ENCODE measurements at places on chromosomes 1 and 21.

DNA sequence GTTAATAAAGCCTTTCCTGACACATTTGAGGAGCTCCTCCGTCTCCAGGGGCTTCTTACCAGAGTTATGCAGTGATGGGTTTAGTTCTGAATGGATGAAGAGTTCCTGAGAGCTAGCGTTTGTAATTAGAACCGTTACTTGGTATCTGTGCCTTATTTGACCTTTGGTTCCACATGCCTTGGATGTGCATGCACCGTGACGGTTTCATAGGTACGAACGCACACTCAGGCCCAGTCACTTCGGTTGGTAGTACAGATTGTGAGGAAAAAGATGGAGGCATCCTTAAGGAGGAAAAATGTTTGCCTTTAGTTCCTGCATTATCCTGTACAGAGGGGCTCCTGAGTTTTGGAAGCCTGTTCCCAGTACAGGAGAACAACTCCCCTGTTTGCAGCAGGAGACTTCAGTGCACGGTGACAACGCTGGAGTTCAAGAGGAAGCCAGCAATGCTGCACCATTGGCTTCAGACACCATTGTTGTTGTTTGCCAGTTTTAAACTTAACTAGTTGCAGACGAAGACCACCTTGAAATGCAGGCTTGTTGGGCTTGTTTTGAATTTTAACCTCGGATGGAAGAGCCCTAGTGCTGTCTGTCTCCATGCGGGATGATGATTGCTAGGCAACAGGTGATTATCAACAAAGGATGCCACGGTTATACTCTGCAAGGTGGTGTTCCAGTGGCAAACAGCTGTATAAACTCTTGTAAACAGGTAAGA is 8.2 kb downstream of the RBM15 start:
- DNase-seq, result no peak

DNA sequence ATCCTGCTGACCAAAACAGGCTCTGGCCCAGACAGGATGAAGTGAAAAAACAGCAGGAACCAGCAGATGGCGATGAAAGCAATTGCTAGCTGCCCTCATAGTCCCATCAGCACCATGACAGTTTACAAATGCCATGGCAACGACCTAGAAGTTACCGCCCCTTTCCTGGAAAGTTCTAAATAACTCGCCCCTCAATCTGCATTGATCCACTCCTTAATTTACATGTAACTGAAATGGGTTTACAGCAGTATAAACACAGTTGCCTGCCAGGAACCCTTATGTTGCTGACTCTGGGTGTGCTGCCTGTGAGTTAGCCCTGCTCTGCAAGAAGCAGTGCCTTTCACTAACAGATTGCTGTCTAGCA is 65.5 kb upstream of the CR1L start:
- DNase-seq, result peak; percentile 49

GRCh38 chr1:82565546-82565945 is 764.8 kb downstream of the ADGRL2 start:
- DNase-seq, result peak; percentile 85

GRCh38 chr1:185646202-185646683 is 87.9 kb upstream of the HMCN1 start:
- peak; percentile 100 for DNase-seq

GRCh38 chr1:237390823-237391222 is 348.8 kb downstream of the RYR2 start:
- peak; percentile 7 for DNase-seq

DNA sequence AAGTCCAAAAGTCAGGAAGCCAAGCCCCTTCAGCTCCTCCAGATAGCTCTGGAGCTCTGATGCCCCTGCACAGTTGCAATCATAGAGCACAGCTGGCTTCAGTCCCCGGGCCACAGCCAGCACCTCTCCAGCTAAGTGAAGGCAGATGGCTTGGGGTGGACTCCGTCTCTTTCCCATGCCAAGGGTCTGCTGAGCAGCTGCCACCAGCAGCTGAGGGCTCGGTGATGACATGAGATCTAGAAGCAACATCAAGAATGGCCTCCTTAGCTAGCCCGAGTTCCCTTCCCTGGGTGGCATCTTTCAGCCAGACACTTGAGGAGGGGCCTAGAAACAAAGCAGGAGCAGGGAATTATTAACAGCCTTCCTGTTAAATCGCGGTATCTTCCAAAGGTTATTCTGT is 973 bp downstream of the C1orf74 start:
- DNase-seq, result no peak

DNA sequence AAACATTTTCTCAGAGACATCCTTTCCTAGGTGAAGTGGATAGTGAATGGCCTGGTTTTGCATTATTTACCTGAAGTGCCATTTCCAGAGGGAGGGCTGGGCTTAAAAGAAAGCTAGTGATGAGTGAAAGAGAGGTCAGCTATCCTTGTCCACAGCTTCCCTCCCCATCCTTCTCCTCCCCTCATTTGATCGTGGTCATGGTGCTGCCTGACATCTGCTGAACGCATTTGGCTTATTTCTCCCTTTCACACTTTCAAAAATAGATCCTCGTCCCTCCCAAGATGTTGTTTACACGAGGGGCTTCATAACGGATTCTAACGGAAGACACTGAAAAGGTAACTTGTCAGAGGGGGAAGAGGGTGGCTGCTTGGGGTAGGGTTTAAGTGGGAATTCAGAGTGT is 66.1 kb downstream of the PRRX1 start:
- no peak for DNase-seq

DNA sequence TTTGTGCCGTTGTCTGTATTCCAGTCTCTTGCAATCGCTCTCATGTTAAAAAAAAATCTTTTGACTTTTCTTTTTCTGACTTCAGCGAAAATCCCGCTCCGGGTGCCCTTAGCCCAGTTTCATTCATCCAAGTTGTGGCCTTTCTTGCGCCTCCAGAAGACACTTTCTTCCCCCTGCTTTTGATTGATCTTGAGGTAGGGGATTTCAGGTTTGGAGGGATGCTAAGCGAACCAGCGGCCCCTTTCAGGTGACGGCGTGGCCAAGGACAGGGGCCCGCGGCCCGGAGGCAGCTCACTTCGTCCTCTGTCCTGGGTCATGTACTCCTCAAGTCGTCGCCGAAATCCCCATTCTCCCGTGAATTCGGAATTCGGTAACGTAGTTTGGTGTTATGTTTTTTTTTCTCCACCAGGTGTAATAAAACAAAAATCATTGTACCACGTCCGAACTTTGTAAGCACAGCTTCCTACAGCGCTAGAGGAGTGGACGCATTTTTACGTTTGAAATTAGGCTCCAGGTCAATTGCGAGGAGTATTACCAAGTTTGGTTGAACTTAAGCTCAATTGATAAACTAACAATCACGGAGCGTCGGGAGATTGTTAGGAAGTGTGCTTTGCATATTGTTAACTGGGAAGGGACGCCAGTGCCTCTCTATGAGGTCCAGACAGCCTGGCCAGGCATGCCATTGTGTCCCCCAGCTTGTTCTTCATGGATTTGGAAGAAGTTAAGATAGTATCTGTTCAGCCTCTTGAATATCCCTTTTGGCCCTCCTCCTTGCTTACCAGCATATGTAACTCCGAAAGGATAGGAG is 1.1 kb downstream of the MRPS6 start:
- no peak for DNase-seq

DNA sequence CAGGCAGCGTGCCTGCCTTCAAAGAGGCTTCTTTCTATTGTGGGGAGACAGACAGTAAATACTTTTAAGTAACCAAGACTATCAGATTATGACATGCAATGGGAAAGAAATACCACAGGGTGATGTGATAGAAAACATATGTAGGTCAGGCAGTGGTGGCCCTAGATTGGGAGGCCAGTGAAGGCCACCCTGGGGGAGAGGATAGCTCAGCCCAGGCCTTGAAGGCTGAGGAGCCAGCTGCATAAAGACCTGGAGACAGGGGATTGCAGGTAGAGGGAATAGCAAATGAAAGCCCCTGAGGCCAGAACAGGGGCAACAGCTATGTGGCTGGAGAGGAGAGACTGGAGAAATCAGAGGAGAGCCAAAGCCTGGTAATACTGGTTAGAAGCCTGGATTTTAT is 4.0 kb downstream of the SOX13 start:
- no peak for DNase-seq

- DNase-seq, result peak; percentile 50
Measured at GRCh38 chr1:147225193-147225730, at the start of gene FMO5. FMO5 (minus strand) TSS chr1:147225339; CDS start chr1:147225029, 310 bp downstream.

GRCh38 chr1:219277304-219278105 is 103.8 kb downstream of the LYPLAL1 start:
- no peak for DNase-seq

DNA sequence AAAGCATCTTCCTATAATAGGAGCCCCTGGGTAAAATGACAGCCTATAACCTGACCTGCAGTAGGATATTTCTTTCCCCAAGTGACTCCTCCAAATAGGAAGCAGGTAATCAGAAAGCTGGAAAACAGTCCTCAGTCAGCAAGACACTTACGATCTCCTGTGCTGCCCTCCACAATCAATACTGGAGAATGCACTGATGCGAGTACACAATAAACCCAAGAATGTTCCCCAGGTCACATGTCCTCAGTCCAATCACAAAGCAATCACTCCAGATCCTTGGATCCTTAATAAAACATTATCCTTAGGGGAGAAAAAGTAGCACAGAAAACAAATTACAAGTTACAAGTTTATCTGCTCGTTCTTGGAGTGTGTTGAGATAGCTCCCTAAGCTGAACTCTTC is 233.1 kb downstream of the SLC45A1 start:
- DNase-seq, result no peak

DNA sequence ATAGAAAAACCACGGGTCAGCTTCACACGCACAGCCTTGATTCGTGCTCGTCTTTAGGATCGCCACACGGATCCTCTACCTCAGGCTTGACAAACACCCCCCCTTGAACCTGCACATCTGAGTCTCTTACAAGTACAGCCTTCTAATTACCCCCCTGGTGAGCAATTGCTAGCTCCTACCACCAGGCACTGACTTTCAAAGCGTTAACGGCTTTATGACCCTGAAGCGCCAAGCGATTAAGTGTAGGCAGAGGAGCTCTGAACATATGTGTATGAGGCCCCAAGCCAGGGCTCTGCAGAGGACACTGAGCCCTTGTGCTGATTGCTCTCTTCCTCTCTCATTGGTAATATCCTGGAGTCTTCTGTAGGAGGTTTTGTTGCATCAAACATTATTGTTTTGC is 55.7 kb upstream of the EPHA8 start:
- DNase-seq, result no peak

- no peak for DNase-seq
Measured at GRCh38 chr1:230502306-230502705, 76.2 kb upstream of the PGBD5 start.

DNA sequence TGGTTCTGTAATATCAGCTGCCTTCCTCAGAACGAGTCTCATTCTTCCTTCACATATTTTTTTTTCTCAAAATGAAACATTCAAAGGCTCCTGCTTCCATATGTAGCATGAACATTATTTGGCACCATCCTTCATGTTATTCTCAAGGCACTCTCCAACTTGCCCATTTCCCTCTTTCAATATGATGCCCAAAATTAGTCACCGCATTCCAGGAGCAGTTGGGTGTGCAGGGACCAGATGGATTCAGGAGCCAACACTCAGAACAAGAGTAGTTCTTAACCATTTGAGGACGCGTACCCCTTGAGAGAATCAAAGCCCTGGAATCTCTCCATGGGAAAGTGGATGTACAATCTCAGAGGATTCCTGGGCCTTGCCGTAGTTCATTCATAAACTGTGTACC is 50.3 kb downstream of the KCNK1 start:
- DNase-seq, result peak; percentile 14

- no peak for DNase-seq
Measured at GRCh38 chr1:211381481-211382181, 55.0 kb downstream of the TRAF5 start.

DNA sequence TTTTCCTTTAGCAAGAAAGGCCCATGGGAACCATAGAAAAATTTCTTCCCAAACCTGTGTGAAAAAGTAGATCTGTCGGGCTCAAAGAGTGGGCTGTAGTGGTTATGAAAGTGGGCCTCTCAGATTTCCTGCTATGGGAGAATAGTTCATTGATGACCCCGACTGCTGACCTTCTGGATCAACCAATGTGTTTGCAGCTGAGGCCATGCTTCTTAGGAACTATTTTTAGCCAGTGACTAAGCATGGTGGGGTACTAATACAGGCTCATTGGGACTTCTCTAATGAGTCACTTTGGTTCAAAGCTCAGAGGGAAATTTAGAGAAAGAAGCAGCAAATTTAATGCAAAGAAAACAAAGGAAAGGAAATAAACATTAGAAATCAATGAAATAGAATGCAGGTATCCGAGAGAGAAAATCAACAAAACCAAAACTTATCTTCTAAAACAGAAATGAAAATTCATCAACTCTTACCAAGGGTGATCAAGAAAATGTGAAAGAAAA is 12.6 kb upstream of the PSMA5 start:
- DNase-seq, result peak; percentile 94

DNA sequence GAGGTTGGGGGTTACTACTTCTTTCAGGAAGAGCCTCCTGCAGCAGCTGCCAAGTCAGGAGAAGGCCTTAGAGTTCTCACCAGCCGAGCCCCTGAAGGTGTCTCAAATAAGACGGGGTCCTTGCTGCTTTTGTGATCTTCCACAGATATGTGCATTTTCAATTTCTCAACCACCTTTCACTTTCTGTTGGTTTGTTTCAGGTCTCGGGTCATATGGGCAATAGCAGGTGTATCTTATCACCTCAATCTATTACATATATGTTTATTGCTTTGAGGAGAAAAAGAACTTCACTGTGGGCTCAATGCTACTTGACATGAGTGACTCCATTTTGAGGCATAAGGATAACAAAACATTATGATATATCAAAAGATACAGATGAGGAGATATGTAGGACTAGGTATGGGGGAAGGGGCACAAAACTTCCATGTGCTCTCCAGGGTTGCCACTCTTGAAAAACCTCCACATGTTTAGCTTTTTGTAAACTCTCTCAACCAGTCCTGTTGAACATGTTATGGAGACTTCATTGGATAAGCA is 1171.4 kb upstream of the ADGRL2 start:
- no peak for DNase-seq

- no peak for DNase-seq
Measured at GRCh38 chr1:246726255-246726679, 2.1 kb downstream of the SCCPDH start.

- no peak for DNase-seq
Measured at GRCh38 chr1:10650556-10651388, 145.7 kb downstream of the CASZ1 start.

- DNase-seq, result peak; percentile 71
Measured at GRCh38 chr1:162633081-162633762, 958 bp downstream of the DDR2 start.

- peak; percentile 71 for DNase-seq
Measured at GRCh38 chr1:240691909-240692705, 80.2 kb upstream of the GREM2 start.

DNA sequence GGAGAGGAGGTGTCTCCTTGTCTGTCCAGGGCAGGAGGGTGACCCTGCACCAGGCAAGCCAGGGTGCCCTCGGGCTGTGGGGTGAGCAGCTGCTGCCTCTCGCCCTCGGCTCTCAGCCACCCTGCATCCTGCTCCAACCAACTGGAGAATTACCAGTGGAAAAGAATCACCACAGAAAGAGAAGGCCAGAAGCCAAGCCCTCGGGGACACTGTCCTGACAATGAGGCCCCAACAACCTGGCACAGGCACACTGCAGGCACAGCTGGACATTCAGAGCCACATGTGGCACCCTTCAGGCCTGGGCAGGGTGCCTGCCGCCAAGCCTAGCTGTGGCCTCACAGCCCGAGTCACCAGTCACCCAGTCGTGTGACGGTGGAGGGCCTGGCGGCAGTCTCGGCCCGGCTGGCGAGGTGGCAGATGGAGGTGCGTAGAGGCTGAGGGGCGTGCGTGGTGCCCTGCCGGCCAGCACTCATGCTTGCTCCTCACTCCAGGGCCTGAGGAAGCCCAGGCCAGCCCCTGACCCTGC is 12.0 kb downstream of the MEGF6 start:
- DNase-seq, result no peak

GRCh38 chr1:23403038-23403336 is 21.6 kb downstream of the TCEA3 start:
- DNase-seq, result peak; percentile 77
